ENCODE measurements at places on chromosomes 3 and 15. TPM values are rescaled to one million over a fixed set of nuclear protein-coding genes. Genes with fewer than 3 reads are reported as not detected.

DNA sequence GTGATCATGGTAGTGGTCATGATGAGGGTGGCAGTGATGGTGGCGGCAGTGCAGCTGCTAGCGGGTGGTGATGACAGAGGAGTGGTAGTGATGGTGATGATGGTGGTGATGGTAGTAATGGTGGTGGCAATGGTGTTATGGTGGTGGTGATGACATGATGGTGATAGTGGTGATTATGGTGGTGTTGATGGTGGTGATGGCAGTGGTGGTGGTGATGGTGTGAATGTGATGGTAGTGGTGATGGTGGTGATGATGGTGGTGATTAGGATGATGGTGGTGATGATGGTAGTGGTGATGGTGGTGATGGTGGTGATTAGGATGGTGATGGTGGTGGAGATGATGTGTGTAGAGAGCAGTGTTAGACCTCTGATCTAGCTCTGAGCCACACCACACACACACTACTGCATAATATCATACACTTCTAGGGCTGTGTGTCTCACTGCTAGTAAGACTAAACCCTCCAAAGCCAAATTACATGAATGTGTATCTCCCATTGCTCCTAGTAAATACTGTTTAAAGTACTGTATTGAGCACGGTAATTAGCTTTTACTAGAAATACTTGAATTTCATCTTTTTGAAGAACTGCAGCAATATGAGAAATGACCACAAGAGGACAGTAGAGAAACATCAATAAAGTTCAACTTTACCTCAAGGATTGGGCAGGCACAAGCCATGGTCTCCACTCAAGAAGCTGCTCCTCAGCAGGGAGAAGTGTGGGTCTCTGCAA, 28.8 kb downstream of the TMED3 start:
- DNase-seq, result no peak

Gene BCL2A1
- 2.7 TPM for total RNA-seq

- no peak for DNase-seq
Measured at GRCh38 chr15:49435174-49435573, 12.1 kb downstream of the FGF7 start.

Gene FRMD4B
- total RNA-seq, result 41.4 TPM

DNA sequence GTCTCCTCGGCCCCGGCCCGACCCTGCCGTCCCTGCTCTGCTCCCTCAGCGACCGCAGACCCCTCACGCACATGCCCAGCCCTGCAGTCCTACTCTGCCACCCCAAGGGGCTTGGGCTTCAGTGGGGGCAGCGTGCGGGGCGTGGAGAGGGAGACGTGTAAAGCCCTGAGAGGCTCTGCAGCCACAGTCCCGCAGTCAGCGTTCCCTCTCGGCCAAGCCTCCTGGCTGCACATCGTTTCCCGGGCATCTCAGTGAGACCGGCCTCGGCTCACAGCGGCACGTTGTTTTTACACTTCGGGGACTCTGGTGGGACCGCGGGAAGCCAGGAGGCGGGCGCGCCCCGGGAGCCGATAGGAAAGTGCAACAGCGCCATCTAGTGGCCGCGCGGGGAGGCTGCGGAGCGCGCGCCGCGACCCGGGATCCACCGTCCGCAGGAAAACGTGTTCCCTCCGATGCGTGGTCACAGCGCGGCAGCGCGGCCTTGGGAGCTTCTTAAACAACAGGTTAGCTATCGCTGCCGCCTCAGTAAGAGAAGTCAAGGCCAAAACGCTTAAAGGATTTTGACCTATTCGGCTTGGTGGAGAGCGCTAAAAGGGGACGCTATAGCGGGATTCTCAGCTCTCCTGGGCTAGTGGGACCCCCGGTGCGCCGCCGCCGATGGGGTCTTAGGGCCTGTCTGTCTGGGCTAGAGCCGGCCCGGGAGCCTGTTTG, 226.8 kb upstream of the IGF1R start:
- peak; percentile 23 for DNase-seq

Gene DCLK3
- total RNA-seq, result 0.80 TPM

Gene SPTBN5
- 1.2 TPM for total RNA-seq

DNA sequence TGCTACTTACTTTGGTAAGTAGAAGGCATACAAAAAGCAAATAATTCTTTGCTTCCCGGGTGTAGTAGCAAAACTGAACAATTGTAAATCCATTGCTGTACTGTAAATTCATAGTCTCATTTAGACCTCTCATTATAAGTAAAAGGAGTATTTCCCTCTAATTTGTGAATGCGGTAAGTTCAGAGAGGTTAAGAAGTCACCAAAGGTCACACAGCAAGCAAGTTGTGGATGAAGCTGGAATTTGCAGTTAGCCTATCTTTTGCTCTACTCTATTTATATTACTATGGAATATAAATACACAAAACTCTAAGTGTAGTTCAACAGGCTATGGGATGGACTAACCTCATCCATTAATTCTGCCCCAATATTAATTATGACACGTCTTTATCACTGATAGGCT, 508.3 kb downstream of the MCTP2 start:
- DNase-seq, result no peak

DNA sequence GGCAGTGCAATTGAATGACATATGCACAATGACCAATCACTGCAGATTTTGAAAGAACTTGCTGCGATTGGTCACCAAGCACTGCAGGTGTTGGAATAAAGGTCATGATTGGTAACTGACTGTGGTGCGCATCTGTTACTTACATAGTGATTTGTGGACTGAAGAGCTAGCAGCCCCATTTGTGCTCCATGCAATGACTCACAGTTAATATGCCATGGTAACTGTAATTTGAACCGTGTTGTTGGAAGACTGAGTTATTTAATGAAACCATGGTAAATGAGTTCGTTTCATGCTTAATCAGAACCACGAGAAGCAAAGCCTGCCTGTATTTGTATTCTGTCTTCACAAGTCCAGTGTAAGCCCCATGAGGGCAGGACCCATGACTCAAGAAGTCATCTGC, 220.5 kb downstream of the TJP1 start:
- DNase-seq, result no peak

DNA sequence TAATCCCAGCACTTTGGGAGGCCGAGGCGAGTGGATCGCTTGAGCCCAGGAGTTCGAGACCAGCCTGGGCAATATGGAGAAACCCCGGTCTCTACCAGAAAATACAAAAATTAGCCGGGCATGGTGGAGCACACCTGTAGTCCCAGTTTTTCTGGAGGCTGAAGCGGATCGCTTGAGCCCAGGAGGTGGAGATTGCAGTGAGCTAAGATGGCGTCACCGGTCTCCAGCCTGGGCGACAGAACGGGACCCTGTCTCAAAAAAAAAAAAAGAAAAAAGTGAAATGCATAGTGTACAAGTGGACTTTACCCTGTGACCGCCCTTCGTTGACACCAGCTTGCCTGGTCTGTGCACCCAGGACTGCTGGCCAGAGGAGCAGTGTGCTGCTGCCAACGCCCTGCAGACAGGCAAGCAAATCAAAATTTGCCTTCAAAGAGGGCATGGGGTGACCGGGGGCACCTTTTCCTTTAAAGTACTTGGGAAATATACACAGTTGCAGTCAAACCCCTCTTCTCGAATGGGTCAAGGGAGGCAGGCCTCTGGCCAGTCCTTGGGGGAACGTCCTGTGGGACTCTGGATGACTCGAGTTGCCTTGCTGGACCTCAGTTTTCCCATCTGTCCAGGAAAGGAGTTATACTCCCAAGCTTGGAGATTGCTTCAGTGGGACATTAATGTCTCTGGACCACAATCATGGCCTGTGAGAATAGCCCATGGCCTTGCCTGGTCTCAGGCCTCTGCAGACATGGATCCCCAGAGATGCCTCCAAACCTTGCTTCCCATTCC, 1.0 kb downstream of the XYLB start:
- no peak for DNase-seq

Gene PLIN1
- total RNA-seq, result 1.5 TPM

DNA sequence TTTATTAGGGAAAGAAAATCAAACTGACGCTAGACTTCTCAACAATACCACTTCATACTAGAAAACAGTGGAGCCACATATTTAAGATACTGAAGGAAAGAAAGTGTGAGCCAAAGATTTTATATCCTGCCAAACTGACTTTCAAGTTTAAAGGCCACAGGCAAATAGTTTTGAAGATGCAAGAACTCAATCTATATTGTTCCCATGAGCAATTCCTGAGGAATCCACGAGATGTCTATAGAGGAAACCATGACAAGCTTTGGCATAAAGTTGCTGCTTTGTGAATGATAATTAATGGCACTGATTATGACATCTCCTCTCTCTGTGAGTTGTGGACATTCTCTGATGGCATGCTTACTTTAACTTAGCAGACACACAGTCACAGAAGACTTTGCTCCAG, 276.1 kb upstream of the GOLGA6L4 start:
- DNase-seq, result no peak

Gene PLCD1
- 176 TPM for total RNA-seq

GRCh38 chr15:100723315-100723801, 121.0 kb downstream of the ASB7 start:
- DNase-seq, result peak; percentile 66

GRCh38 chr3:137052298-137052697, 94.5 kb downstream of the IL20RB start:
- DNase-seq, result no peak

DNA sequence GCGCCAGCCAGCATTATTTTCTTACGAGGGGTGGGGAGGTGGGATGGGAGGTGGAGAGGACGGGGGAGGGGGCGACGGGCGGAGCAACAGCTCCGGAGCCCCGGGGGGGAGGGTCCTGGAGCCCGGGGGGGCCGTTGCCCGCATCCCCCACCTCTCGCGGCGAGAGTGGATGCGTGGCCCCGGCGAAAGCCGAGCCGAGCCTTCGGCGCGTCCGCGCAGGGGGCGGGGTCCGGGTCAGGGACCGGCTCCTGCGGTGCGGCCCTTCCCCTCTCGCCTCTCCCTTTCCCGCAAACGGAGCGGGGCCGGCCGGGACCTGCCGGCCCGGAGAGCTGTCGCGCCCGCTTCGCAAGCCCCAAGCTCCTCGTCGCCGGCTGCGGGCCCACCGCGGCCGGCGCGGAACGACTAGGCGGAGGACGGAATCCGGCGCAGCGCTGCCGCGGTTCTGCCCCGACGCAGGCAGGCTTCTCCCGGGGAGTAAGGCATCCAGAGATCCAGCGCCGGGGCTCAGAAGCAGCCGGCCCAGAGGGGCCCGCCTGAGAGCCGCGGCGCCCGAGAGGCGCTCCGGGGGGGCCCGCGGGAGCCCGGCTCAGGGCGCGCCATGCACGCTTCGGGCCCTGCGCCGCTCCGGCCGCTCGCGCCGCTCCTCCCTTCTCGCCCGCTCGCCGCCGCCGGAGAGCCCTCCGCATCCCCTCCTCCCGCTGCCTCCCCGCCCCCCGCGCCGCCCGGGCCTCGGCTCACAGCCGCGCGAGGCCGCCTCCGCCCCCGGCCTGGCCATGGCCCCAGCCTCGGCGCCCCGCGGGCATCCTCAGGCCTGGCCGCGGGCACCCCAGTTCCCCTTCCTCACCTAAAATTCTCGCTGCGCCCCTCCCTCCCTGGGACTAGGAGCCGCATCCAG, 459 bp upstream of the ADCY5 start:
- no peak for DNase-seq

Gene CNTN3
- 5.2 TPM for total RNA-seq

Gene DUOXA2
- not detected for total RNA-seq

Gene SIDT1
- 19.9 TPM for total RNA-seq

- no peak for DNase-seq
Measured at GRCh38 chr3:112811917-112812660, 34.6 kb downstream of the CD200R1L start.

Gene SPATA12
- total RNA-seq, result not detected

DNA sequence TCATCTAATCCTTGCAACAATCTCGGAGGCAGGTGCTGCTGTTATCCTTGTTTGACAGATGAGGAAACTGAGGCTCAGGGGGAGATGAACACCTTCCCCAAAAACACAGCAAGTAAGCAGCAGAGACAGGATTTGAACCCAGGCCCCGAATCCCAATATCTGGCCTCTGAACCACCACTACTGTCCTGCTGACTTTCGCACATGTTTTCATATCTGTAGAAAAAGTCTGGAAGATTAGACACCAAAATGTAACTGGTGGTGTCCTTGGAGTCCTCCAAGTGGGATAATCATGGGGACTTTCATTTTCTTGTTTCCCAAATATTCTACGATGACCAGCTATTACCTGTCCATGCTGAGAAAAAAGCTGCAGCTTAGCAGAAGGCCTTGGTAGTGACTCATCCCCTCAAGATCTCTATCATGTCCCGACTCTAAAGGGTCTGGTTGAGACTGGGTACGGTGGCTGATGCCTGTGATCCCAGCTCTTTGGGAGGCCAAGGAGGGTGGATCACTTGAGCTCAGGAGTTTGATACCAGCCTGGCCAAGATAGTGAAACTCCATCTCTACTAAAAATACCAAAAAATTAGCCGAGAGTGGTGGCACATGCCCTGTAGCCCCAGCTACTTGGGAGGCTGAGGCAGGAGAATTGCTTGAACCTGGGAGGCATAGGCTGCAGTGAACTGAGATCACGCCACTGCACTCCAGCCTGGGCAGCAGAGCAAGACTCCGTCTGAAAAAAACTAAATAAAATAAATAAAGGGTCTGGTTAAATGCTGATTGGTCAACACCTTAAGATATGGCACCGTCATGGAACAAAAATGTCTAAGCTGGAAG, 8.6 kb downstream of the IRAK2 start:
- DNase-seq, result no peak

DNA sequence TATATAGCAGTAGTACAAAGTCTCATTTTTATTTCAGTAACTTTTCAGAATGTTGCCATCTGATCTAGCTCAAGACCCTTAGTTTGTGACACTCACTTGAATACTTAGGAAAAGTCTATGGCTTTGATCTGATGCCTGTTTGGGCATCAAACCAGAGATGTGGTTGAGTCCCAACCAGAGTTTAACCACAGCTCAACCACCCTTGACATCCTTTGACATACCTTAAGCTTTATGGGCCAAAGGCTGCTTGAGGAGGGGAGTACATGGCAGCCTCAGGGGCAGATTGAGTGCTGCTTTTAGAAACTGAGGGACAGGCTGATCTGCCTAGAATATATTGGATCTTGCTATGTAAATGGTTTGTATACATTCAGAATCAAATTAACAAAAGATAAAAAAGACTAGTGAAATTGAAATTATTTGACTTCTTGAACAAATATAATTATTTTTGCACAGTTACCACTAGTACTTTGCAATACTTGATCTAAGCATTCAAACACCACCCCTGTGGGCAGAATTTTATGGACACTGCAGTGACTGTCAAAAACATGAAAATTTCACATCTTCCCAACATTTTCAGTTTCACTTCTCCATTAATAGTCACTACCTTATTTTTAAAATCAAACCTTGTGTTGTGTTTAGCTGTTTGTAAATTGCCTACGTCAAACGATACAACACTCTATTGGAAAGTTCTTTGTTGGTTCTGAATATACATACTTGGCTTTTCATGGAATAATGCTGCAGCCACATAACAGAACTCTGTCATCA, 199.8 kb downstream of the UBE2E2 start:
- DNase-seq, result no peak

All from prostate gland (tissue), 2 donors.